ENCODE measurements at places on chromosomes 16 and 17.

DNA sequence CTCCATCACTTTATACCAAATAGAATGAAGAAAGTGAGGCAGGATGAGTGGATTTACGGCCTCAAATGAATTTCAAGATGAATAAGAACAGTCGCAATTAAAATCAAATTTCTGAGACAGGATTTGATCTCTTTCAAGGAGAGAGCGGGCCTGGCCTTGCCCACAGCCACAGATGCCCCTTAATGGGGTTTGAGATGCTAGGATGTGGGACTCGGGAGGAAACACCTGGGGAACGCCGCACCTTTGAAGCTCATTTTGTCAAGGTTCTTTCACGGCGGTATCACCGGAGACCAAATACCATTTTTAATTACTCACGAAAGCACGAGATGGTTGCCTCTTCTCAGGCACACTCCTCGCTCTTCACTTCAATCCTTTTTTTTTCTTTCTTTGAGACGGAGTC is 178.1 kb upstream of the SDK2 start:
- DNase-seq = no peak

DNA sequence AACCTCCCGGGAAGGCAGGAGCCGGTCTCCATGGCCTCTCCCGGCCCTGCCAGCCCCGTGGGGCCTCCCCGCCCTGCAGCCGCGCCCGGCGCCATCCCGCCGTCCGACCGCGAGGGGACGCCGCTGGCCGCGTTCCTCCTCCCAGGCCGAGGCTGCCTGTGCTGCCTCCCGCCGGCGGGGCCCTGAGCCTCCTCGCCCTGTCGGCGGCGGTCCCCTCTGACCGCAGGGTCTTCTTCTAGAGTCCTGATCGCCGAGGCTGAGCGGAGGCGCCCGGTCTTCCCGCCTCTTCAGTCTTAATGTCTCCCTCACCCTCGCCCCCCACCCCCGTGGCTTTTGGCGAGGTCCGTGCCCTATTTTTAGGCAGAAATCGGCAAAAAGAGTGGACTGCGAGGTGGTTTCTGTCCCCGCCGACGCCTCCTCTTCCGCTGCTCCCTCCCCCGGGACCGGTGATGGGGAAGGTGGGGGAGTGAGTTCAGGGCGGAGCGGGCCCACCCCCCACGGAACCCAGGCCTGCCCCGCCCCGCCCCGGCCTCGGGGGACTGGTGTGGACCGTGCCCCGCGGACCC is 794 bp upstream of the CPNE7 start:
- no peak for DNase-seq

DNA sequence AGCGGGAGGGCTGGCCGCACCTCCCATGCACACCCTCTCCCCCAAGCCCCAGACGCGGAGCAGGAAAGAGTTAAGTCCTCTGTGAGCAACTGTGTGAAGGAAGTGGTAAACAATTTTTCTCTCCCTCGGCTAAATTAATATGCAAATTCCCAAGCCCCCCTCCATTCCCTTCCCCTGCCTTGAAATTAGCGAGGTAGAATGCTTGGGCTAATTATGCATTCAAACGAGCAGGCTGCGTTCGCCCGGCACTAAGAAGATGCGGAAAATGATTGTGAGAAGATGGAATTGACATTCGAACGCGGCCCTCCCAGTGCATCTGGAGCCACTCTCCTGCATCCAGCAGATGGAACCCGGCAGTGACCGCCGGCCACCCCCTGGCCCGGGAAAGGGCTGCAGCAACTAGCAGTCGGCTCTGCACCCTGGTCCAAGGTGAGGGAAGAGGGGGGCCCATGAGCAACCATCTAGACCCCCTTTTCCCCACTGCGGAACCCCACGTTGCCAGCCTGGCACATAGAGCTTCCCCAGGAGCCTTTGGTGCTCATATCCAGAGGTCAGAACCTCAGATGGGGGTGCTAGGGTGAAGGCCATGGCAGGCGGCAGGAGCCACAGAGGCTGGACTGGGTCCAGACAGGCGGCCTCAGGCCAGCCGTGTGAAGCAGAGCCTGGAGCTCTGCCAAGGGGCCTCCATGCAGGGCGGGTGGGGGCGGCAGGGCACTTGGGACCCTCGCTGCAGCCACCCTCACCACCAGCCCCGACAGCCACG is 49.1 kb upstream of the ACSF3 start:
- no peak for DNase-seq

DNA sequence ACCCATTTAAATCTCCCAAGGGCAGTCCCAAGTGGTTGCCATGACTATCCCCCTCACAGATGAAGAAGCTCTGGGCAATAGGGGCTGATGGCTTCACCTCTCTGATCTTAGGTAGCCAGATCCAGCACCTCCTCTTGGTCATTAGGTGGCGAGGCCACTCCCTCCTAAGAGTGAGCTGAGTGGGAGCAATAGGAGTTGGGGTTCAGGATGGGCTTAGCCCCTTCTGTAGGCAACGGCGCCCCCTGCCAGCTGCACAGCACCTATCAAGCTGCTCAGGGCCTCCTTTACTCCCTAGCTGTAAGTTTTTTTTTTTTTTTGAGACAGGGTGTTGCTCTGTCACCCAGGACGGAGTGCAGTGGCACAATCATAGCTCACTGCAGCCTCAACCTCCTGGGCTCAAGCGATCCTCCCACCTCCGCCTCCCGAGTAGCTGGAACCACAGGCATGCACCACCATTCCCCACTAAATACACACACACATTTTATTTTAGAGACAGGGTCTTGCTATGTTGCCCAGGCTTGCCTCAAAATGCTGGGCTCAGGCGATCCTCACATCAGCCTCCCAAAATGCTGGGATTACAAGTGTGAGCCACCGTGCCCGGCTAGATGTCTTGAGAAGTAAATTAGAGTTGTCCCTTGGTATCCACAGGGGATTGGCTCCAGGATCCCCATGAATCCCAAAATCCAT is 3.5 kb upstream of the RRAD start:
- peak; percentile 72 for DNase-seq

DNA sequence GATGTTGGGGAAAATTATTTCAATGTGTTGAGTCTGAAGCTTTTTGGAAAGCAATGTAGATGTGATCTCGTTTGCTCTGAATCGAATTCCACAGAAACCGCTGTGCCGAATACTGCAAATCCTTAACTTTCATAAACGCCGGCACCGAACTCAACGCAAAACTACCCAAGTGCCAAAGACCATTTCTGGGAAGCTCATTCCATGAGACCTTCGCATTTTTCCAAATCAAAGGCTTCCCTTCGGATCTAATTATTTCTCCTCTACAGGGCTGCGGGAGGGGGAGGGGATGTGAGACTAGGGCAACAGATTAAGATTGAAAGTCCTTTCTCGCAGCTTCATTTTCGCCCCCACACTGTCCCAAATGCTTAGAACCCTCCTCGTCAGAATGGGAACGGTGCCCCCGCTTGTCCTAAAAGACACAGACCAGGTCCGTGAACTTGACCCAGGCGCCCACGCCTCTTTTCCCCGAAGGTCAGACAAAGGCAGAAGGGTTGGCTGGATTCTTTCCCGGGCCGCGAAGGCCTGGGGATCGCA is 4.0 kb downstream of the PRAC1 start:
- no peak for DNase-seq

- no peak for DNase-seq
Measured at GRCh38 chr17:82269138-82269881, 4.2 kb downstream of the CSNK1D start.

GRCh38 chr17:74646231-74646630 is 22.7 kb upstream of the CD300E start:
- DNase-seq = no peak

GRCh38 chr17:36723459-36724025 is 122.2 kb downstream of the MRM1 start:
- DNase-seq = no peak

GRCh38 chr16:72210072-72210471 is 38.1 kb upstream of the PMFBP1 start:
- DNase-seq = no peak

DNA sequence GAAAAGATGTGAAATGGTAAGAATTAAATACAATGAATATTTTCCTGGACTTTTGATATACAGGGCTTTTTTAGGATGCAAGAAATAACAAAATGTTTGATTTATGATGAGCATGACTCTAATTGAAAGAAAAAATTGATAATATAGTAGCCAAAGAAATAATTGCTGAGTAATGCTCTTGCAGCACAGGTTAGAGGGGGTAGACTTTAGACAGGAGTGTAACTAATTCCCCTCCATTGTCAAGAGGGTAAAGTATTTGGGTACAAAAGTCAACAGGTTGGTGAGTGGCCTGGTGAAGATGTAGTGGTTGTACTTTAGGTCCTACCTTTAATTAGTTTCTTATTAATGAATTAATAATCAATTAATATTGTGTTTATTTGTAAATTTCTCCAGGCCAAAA is 912.3 kb downstream of the KCNJ2 start:
- DNase-seq = no peak

DNA sequence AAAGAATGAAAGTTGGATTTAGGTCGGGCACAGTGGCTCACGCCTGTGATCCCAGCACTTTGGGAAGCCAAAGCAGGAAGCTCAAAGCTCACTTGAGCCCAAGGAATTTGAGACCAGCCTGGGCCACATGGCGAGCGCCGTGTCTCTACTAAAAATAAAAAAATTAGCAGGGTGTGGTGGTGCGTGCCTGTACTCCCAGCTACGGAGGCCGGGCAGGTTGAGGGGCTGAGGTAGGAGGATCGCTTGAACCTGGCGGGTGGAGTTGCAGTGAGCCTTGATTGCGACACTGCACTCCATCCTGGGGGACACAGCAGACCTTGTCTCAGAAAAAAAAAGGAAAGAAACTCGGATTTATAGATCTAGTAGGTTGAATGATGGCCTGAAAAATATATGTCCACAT is 37.4 kb upstream of the RPH3AL start:
- no peak for DNase-seq

Data from ovary (tissue), 10 donors.